ENCODE measurements at places on chromosomes 5 and 9.

DNA sequence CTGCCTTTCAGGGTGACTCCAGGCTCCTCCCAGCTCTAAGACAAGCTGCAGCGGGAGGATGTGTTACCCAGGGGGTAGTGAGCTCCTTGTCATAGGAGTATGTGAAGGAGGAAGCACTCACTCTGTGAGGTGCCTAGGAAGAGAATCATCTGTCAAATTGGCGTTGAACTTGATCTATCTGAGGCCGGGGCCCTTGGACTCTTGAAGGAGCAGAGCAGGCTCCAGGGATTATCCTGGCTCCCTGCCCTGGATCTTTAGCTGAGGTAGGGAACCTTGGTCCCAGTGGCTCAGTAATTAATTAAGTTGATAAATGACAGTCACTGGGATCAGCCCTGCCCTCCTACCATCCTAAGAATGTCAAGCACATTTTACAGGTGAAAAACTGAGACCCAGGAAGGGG lies 15.5 kb downstream of the ADGRD2 start:
- no peak for DNase-seq

- no peak for DNase-seq
These were observed 14.1 kb upstream of the SPINK1 start for GRCh38 chr5:147845618-147846017.

- DNase-seq, result no peak
These were observed 50.2 kb downstream of the PRLR start for GRCh38 chr5:35180046-35180445.

- no peak for DNase-seq
These were observed 94.3 kb downstream of the TMEM167A start for GRCh38 chr5:82982846-82983245.

DNA sequence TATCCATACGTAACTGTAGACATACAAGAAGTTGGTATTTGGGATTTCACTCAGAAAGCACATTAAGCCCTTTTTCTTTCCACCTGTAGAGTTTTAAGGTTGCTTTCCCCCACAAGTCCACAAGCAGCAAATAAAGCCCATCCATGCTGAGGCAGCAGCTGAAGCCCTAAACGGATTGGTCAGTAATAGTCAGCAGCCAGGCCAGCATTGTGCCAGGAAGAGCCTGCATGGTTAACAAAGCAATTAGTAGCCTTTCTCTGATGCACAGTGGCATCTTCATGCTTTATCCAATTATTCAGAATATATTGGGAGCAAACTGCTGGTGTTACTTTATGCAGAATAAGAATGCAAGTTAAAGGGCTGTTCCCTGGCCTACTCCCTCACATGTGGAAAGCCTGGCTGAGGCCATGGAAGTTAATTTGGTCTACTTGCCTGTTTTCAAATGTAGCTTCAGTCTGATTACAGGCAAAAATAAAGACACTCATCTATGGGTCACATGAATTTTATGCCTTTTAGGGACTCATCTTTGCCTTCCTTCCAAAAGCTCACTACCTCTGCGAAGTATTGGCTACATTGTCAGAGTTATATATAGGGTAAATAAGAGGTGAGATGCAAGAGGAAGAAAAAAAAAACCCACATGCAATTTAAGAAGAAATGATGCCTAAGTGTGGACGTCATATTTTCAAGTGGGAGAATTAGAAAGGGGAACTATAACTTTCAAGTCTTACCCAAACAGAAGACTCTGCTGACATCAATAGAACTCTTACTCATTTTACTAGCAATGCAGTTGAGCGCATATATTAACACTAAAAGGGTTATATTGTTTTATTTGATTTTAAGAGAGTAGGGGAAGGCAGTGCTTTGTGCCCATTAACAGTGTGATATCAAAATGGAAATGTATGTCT lies 15.9 kb downstream of the EBF1 start:
- DNase-seq, result no peak

- DNase-seq, result no peak
These were observed 1030.0 kb downstream of the CDH12 start for GRCh38 chr5:21823076-21823574.

GRCh38 chr5:98414938-98415337 lies 358.5 kb upstream of the RGMB start:
- DNase-seq, result peak; percentile 77

GRCh38 chr9:85738509-85738908 lies 3.2 kb downstream of the AGTPBP1 start:
- DNase-seq, result no peak

DNA sequence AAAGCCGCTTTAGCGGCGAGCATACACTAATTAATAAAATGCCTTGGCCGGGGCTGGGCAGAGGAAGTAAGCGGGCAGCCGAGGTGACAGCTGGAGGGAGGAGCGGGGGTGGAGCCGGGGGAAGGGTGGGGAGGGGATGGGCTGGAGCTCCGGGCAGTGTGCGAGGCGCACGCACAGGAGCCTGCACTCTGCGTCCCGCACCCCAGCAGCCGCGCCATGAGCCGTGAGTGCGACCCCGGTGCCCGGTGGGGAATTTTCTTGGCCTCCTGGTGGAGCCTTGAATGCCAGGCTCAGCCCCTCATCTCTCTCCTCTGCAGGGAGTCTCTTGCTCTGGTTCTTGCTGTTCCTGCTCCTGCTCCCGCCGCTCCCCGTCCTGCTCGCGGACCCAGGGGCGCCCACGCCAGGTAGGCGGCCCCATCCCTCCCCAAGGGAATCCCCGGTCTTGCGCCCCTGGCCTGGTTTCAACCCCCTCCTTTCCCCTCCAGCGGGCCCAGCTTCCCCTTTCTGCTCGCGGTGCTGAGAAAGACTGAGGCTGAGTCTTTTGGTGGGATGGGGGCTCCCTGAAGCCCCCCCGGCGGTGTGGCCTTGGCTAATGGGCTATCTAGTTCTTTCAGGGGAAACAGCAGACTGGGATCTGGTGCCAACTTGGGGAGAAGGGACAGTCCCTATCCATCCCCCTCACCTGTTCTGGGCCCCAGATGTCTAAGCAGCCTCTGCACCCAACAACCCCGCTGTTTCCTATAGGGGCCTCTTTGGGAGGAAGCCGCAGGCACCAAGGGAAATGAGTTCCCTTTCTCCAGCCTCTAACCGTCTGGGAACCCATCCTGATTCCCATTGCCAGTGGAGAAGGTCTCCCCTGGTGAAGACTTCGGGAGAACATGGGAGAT lies at the start of gene PTGS1:
Gene PTGS1, plus strand, starts transcription at position 156 of the 887 bp plus-strand sequence. Its CDS starts 61 bp downstream, at position 217.
- DNase-seq, result no peak

GRCh38 chr5:149170299-149170698 lies 29.0 kb downstream of the ABLIM3 start:
- peak; percentile 33 for DNase-seq

DNA sequence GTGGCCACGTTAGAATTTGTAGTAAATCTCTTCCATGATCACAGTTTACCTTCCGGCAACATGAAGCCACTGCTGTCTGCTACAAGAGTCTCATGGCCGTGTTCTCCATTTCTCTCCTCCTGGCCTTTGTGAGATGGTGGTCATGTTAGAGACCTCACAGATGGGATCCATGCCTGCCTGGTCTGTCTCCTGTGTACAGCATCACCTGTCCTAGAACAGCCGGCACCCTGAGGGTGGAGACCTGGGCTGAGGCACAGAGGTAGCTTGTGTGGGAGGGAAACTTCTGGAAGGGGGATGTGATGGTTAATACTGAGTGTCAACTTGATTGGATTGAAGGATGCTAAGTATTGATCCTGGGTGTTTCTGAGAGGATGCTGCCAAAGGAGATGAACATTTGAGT lies 3.1 kb upstream of the FCN2 start:
- DNase-seq, result no peak

DNA sequence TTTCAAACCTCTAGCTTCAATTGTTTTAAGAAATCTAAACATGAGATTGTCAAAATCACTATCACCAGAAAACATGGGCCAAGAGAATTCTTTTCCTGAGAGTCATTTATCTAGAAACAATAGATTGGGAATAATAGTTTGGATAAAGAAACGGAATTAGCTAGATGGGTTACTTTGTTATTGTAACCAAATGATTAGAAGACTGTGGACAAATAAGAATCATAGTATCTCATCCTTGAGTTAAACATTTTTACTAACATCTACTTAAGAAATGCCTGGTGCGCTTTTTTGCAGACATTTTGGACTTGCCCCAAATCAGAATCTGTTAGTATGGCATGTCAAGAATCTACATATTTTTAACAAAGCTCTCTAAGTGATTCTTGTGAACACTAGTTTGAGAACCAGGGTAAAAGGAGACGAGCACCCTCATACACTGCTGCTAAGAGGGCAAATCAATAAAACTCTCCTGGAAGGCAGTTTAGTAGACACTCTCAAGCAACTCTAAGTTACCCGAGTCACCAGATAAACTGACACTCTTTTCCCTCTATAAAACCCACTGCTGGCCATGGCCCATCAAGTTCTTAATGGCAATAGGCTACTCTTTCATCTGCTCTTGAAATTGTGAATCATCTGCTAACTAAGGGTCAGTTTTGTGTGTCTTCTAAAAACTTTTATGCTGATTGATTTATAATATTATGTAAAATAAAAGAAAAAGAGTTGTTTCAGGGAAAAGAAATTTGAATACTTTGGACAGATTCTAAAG lies 39.1 kb downstream of the TPD52L3 start:
- DNase-seq, result no peak

GRCh38 chr5:169169783-169170182 lies 131.2 kb downstream of the SLIT3 start:
- no peak for DNase-seq

DNA sequence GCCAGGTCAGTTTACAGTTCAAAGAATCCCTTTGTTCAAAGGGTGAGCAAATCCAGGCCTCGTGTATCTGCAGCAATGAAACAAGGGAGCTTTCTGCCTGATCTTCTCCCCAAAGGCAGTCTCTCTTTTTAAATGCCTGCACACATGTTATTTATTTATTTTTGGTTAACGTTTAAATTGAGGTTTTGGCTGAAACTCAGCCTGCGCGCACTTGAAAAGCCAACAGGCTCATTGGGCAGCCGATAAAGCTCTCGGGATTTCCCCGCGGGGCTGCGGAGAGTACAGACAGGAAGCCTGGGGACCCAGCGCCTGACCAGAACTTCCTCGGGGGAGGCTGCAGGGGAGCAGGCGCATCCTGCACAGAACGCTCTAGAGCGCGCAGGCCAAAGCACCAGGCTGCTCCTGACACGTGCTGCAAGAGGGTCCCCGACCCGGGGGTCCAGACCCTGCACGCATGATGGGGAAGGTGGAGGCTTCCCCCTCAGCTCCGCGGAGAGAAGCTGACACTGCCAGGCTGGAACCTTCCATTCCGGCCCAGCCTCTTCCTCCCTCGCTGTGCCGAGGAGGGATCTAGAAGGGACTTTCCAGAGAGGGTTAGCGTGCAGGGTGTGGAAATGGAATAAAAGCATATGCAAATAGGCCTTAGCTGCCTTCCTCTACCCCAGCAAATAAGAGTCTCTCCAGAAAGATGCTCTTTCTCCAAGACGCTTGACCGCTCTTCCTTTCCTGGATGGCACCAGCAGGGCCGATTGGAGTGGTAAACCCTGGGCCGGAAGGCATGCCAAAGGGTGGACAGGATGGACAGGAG lies 46.1 kb downstream of the PTTG1 start:
- peak; percentile 59 for DNase-seq

GRCh38 chr9:5767968-5768932 lies 64.7 kb downstream of the ERMP1 start:
- no peak for DNase-seq

DNA sequence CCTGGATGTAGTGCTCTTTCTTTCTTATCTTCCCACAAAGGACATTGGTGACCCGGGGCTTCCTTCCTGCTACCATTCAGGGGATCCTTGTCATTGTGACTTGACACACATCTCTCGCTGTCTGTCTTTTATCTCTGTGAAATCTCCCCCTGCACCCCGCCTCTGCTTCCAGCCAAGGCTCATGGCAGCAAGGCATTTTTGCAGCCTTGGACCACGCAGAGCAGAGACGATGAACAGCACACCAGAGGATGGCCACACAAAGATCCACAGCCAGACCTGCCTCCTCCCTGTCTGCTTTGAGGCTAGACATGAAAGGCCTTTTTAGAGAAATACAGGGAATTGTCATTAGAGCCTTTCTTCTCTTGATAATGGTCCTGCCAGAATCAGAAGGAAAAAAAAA lies 549.1 kb downstream of the CDK5RAP2 start:
- no peak for DNase-seq

DNA sequence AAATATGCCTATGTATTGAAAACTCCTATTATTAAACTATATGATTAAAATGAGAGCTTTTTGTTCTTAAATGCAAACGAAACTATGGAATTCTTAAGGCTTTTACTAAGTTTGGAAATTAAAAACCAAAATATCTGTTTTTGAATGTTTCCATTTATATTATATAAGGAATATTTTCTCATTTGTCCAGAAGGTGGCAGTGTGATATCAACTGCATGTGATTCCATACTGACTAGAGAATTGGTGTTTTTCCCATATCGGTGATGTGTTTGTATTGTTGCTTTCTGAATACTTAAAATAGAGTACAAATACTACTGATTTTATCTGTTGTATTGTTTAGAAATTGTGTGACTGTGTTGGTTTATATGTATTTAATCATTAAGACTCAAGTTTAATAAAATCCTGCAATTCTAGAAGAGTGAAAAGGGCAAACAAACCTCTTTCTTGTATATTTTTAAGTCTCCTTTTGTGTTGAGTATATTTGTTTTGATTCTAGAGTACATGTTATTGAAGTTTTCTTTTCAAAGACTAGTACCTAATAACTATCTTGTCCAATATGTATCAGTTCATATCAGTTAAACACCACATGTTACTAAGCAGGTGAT lies 320.8 kb downstream of the CCDC171 start:
- DNase-seq, result peak; percentile 65

GRCh38 chr9:132957805-132958204 lies 13.4 kb upstream of the TSC1 start:
- DNase-seq, result no peak

GRCh38 chr9:76365028-76365427 lies 29.2 kb downstream of the RFK start:
- no peak for DNase-seq

GRCh38 chr5:176697934-176698538 lies 50.8 kb downstream of the TSPAN17 start:
- no peak for DNase-seq

- no peak for DNase-seq
These were observed 27.7 kb downstream of the YIPF5 start for GRCh38 chr5:144142824-144143162.

DNA sequence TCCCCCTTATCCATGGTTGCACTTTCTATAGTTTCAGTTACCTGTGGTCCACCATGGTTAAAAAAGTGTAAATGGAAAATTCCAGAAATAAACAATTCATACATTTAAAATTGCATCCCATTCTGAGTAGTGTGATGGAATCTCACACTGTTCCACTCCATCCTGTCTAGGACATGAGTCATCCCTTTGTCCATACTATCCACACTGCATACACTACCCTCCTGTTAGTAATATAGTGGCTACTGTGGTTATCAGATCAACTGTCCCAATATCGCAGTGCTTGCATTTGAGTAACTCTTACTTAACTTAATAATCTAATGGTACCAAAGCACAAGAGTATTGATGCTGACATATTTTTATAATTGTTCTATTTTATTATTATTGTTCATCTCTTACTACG lies 100.7 kb downstream of the RAB3C start:
- DNase-seq, result no peak

Measured in fibroblast of the conjunctiva (primary cell).